Right lobe of liver (tissue), 6 donors: ENCODE measurements at places on chromosomes 2 and 18. TPM values are rescaled to one million over a fixed set of nuclear protein-coding genes. Genes with fewer than 3 reads are reported as not detected.

DNA sequence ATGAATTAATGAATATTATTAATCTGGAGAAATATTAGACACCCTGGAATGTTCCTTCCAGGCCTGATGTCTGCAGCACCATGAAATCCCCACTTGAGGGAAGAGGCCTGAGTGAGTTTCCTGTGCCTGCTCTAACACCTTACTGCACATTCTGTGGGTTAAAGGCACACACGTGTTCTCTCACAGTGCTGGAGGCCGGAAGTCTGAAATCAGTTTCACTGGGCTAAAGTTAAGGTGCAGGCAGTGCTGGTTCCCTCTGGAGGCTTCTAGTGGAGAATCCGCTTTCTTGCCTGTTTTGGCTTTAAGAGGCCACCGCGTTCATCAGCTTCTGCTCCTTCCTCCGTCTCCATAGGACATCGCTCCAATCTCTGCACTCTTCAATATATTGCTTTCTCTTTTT, 48.7 kb downstream of the ACKR3 start:
- DNase-seq: no peak
- no peak overlapping the region for H3K4me3 ChIP-seq
- no peak overlapping the region for H3K27ac ChIP-seq
- no peaks in the 10 kb centered on the region for H3K4me1 ChIP-seq
- H3K36me3 ChIP-seq: no peaks in the 10 kb centered on the region

DNA sequence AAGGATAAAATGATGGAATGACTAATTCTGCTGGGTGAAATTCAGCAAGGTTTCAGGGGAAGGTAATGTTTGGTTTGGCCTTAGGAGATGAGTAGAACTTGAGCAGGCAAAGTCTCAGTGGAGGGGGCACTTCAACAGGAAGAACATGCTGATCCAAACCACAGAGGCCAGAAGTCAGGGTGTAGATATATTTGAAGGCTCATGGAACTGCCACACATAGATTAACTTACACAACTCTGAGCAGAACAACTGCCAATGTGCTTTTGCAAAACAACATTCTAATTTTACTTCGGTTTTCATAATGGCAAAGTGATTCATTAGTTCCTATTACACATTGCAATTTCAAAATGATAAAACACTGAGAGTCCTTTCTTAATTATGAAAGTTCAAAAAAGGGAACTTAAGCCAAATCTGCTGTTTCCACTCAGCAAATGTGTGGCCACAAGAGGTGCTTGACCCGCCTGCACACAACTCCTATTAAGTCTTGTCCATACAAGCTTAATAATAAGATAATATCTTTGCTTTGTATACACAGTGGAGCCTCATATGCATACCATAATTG, 284.8 kb downstream of the MREG start:
- no peaks in the 10 kb centered on the region for H3K36me3 ChIP-seq
- H3K4me1 ChIP-seq: peaks cover 13% of the 10 kb centered on the region
- no peak overlapping the region for H3K27ac ChIP-seq
- no peak for DNase-seq
- no peaks in the 10 kb centered on the region for H3K27me3 ChIP-seq

DNA sequence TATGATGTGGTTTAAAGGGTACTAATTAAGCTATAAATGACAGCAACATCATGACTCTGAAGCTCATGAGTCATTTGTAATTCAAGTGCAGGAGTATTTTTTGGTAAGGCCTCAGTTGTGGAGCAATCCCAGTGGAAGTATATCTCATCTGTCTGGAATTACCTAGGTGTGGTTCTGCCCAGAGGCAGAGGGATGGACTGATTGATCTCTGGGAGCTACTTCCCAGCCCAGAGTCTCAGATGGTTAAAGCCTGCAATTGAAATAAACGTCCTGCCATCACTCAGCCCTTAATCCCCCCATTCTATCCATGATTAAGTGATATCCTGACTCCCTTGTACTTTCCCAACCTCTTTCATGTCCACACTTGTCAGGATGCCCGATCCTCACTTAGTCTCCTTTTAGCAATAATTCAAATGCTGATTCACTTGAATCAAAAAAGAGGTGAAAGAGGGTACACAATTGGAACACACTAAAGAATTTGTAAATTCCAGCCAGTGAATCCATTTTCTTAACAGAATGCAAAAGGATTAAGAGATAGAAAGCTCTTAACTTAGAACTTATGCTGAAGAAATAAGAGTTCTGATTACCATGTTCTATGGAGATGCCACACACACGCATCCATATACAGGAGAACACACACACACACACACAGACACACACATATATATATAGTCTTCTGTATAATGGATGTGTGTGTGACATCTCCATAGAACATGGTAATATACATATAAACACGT, 664.4 kb downstream of the NYAP2 start:
- no peak overlapping the region for H3K4me3 ChIP-seq
- no peaks in the 10 kb centered on the region for H3K4me1 ChIP-seq
- no peaks in the 10 kb centered on the region for H3K36me3 ChIP-seq
- no peak for DNase-seq
- no peaks in the 10 kb centered on the region for H3K27me3 ChIP-seq
- H3K27ac ChIP-seq: no peak overlapping the region

- H3K27ac ChIP-seq: no peak overlapping the region
- no peaks in the 10 kb centered on the region for H3K27me3 ChIP-seq
- H3K36me3 ChIP-seq: no peaks in the 10 kb centered on the region
- DNase-seq: no peak
- H3K4me1 ChIP-seq: no peaks in the 10 kb centered on the region
- H3K4me3 ChIP-seq: no peak overlapping the region
These were observed 12.8 kb upstream of the FSHR start for GRCh38 chr2:49167131-49167530.

GRCh38 chr2:113192459-113193100, 18.8 kb downstream of the PSD4 start:
- peaks cover 4% of the 10 kb centered on the region for H3K4me1 ChIP-seq
- H3K4me3 ChIP-seq: no peak overlapping the region
- H3K27me3 ChIP-seq: no peaks in the 10 kb centered on the region
- no peak overlapping the region for H3K27ac ChIP-seq
- peaks cover 31% of the 10 kb centered on the region for H3K36me3 ChIP-seq

DNA sequence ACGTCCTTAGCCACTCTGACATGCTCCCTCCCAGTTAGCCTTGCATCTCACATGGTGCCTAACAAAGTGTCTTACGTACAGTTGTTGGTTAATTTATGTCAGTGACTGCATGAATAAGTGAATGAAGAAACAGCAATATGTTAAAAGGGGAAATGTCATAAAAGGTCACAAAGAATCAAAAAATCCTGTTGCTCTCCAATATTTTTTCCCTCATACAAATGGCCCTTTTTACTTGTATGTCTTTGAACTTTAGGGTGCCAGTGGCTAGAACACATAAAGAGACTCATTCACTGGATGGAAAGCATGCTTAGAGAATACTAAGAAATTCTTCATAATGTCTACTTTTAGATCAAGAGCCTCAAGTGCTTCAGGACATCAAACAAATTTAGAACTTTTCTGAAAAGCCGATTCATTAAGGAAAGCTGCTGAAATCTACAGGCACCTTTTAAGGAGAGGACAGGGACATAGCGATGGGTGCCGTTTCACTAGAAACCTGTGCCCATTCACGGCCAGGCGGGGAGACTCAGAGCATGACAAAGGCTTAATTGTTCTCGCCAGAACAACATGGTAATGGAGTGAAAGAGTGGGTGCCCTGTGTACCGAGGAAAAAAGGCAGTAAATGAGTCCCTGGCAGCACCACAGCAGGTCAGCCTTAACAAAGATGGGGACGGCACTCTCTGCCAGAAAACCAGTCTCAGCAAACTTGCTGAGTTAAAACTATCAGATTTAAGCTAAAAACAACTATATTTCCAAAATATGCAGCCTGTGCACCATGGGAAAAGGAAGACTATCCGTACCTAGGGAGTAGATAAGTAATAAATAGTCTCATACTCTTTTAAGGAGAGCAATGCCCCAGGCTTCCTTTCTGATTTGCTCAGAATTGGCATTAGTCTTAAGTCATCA, 71.6 kb upstream of the SPTBN1 start:
- no peak overlapping the region for H3K4me3 ChIP-seq
- no peaks in the 10 kb centered on the region for H3K4me1 ChIP-seq
- no peaks in the 10 kb centered on the region for H3K36me3 ChIP-seq

DNA sequence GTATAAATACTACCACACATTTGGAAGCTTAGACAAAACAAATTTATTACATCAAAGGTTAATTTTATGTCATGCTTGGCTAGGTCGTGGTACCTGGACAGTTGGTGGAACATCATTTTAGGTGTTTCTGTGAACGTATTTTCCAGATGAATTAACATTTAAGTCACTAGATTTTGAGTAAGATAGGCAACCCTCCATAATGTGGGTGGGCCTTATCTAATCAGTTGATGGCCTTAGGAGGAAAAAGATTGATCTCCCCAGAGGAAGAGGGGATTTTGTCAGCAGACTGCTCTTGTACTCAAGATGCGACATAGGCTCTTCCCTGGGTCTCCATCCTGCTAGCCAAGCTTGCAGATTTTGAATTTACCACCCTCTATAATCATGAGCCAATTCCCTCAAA, 85.0 kb downstream of the RPRM start:
- H3K4me1 ChIP-seq: no peaks in the 10 kb centered on the region
- H3K27me3 ChIP-seq: no peaks in the 10 kb centered on the region
- H3K36me3 ChIP-seq: no peaks in the 10 kb centered on the region
- H3K4me3 ChIP-seq: no peak overlapping the region

DNA sequence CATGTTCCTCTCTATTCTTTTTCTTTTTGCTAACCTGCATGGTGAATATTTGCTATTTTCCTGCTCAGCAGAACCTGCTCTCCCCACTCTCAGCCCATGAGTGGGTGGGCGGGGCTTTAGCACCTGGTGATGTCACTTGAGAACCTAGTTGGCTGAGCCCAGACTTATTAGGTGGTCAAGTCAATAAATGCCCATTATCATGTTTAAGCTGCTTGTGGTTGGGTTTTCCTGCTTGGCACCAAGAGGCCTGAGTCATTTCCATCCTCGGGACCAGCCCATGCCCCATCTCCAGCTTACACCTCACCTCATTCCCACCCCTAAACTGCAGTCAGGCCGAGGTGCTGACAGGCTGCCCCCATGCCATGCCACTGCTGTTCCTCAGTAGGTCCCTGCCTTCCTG, 226.6 kb downstream of the ANKRD30B start:
- DNase-seq: no peak
- no peaks in the 10 kb centered on the region for H3K27me3 ChIP-seq
- H3K36me3 ChIP-seq: no peaks in the 10 kb centered on the region
- no peak overlapping the region for H3K4me3 ChIP-seq

GRCh38 chr2:24220554-24221291, 45.9 kb downstream of the FAM228A start:
- H3K27me3 ChIP-seq: no peaks in the 10 kb centered on the region
- H3K27ac ChIP-seq: no peak overlapping the region
- H3K4me1 ChIP-seq: no peaks in the 10 kb centered on the region
- peaks cover 3% of the 10 kb centered on the region for H3K36me3 ChIP-seq

GRCh38 chr2:27965841-27966240, 75.3 kb downstream of the BABAM2 start:
- H3K4me3 ChIP-seq: no peak overlapping the region
- no peak for DNase-seq
- H3K36me3 ChIP-seq: no peaks in the 10 kb centered on the region
- H3K4me1 ChIP-seq: peaks cover 17% of the 10 kb centered on the region
- H3K27me3 ChIP-seq: no peaks in the 10 kb centered on the region

DNA sequence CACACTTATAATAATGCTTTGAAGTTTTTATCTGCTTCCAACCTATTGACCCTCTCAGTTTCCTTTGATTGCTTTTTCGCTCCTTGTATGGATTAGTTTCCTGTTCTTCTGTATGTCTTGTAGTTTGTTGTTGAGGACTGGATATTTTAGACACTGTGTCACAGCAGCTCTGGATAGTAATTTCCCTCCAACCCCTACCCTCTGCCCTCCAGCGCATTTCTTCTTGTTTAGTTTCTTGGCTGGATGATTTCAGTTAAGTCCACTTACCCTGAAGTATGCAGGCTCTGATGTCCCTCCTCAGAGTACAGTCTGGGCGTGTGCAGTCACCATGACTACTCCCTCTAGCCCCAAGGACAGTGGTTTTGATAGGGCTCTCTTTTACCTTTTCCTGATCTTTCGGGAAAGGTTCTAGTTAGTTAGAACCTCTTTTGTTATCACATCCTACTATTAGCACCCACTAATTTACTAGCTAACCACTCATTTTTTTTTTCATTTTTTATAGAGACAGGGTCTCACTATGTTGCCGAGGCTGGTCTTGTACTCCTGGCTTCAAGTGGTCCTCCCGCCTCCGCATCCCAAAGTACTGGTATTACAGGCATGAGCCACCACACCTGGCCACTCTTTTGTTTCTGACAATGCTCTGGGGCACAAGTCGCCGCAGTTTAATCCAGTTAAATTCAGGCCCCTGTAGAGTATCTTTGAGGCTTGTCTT, 16.3 kb upstream of the LYG1 start:
- no peak overlapping the region for H3K27ac ChIP-seq
- no peaks in the 10 kb centered on the region for H3K27me3 ChIP-seq
- H3K4me3 ChIP-seq: no peak overlapping the region

DNA sequence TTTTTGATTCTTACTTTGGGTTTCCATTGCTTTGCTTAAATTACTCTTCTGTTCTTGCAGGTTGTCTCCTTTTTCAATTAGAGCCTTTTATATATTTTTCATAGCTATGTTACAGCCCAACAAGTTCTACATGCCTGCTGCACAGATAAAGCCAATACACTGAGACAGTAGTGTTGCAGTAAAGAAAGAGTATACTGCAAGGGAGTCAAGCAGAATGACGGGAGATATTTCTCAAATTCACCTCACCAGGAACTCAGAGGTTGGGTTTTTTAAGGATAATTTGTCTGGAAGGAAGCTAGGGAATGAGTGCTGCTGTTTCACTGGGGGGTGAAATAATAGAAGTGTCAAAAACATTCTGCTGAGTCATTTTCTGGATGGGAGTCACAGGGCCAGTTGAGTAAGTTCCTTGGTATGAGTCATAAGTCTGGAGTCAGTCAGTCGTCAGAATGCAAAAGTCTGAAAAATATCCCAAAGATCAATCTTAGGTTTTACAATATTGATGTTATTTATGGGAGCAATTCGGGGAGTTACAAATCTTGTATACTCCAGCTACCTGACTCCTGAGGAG, 193.0 kb upstream of the RGPD4 start:
- no peaks in the 10 kb centered on the region for H3K4me1 ChIP-seq
- H3K4me3 ChIP-seq: no peak overlapping the region

DNA sequence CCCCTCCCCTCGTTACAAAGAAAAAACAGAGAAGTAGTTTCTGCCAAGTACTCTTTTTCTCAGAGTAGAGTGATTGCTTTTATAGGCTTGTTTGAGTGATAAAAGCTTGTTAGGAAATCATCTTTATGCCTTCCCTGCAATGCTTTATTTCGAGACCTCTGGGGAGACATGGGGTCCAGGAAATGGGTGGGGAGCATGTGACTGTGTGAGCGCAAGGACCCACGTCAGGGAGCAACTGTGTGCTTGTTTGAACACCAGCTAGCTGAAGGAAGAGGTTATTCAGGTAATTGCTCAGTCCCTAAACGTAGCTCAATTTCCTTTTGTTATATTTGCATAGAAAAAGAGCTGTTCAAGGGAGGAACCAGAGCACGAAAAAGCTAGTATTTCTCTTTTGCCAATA, 187.3 kb downstream of the FAM210A start:
- peaks cover 52% of the 10 kb centered on the region for H3K4me1 ChIP-seq
- H3K27me3 ChIP-seq: no peaks in the 10 kb centered on the region
- no peak overlapping the region for H3K27ac ChIP-seq
- no peak for DNase-seq

The CPO gene
- total RNA-seq: not detected

The ZNF396 gene
- 0.62 TPM for total RNA-seq

The IL1RN gene
- total RNA-seq: 52.5 TPM

The UGT1A5 gene
- 10.0 TPM for total RNA-seq

The LOXHD1 gene
- not detected for total RNA-seq

The BCL2 gene
- total RNA-seq: 0.73 TPM

The CBLN2 gene
- total RNA-seq: not detected

The SLC14A1 gene
- total RNA-seq: 0.49 TPM

The GKN1 gene
- total RNA-seq: not detected
